Stimulated activated CD8-positive, alpha-beta memory T cell treated with anti-CD3 and anti-CD28 coated beads, Interleukin-4, amount 100 ng/mL, for 1 hour (primary cell): ENCODE measurements at places on chromosomes 11 and 22.

- DNase-seq: no peak
Measured at GRCh38 chr22:35510481-35510934, 30.1 kb upstream of the RASD2 start.

DNA sequence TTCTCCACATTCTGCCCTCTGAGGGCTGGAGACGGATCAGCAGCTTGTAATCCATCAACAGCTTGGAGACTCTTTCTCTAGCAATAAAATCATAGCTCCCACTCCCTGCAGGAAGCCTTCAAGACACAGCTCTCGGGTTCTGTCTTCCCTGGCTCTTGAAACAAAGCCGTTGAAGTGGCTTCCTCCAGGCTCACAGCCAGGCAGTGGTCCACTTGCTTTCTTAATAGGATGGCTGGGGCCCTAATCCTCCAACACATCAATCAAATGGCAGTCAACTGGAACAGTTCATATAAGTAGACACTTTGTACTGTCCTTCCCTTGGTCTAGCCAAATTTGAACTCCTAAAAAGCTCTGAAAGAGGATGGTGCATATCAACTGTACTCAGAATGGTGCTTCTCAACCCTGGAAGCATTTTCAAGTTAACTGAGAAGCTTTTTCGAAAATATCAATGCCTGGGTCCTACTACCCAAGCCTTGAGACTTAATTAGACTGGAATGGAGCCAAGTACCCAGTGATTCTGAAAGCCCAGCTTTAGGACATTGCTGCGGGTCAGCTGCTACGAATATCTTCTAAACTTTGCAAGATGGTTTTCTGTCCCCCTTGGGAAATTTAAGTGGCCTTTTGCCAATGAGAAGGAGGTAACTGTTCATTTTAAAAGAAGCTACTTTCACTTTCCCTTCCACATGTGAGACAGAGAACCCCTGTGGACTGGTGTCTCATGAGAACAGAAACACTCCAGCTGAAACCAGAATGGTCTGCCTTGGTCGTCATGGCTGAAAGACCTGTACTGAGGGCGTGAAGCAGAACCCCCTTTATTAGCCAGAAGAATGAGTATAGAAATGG, 74.7 kb downstream of the SC5D start:
- DNase-seq: no peak

- no peak for DNase-seq
Measured at GRCh38 chr11:2271077-2271326, 614 bp upstream of the ASCL2 start.

DNA sequence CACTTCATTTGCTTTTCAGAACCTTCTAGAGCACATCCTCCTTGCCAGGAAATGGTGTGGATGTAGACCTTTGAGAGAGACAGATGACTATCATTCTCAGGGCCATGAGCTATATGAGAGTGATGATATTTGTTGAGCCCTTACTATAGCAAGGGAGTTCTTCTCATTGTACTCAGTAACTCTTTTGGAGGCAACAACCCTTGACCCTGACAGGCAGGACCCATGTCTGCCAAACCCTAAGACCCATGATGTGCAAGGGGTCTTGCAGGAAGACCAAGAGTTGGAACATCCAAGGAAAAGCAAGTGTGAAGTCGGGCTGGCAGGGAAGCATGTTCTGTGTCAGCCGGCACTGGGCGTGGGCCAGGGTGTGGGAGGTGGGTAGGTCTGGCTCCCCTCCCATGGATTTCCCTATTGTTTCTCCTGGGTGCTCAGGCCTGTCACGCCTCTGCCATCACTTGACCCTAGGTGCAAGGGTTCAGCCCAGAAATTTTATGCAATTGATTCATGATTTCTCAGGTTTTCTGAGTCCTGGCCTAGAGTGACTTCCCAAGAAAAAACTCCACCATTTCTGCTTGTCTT, 1.2 kb downstream of the FOLR3 start:
- no peak for DNase-seq

GRCh38 chr11:16685914-16686313, 52.5 kb upstream of the C11orf58 start:
- no peak for DNase-seq

- no peak for DNase-seq
Measured at GRCh38 chr22:22343581-22344296, 99.2 kb downstream of the VPREB1 start.

DNA sequence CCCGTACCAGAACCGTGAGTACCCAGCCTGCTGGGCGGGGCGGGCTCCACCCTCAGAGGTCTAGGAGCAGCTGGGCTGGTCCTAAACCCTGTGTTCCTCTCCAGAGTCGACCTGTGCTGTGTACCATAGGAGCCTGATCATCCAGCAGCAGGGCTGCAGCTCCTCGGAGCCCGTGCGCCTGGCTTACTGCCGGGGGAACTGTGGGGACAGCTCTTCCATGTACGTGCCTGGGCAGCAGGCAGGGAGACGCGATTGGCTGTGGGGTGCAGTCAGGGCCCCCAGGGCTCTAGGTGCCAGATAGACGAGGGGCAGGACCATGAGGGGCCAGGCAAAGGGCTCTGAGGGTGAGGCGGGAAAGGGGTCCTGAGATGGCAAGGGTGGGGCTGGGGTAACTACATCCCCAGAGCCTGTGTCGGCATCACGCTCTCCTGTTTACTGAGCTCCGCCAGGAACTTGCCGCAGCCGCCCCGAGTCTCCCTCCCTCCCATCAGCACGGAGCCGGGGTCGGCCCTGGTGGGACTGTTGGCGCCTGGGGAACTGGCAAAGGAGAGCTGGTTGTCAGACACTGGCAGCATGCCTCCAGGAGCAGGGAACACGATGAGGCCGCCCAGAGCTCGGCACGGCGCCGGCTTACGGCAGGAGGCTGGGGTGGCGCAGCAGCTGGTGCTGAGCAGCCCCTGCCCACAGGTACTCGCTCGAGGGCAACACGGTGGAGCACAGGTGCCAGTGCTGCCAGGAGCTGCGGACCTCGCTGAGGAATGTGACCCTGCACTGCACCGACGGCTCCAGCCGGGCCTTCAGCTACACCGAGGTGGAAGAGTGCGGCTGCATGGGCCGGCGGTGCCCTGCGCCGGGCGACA, 22.9 kb upstream of the MUC5B start:
- DNase-seq: no peak

- no peak for DNase-seq
Measured at GRCh38 chr11:104060820-104061219, 24.4 kb downstream of the DDI1 start.

DNA sequence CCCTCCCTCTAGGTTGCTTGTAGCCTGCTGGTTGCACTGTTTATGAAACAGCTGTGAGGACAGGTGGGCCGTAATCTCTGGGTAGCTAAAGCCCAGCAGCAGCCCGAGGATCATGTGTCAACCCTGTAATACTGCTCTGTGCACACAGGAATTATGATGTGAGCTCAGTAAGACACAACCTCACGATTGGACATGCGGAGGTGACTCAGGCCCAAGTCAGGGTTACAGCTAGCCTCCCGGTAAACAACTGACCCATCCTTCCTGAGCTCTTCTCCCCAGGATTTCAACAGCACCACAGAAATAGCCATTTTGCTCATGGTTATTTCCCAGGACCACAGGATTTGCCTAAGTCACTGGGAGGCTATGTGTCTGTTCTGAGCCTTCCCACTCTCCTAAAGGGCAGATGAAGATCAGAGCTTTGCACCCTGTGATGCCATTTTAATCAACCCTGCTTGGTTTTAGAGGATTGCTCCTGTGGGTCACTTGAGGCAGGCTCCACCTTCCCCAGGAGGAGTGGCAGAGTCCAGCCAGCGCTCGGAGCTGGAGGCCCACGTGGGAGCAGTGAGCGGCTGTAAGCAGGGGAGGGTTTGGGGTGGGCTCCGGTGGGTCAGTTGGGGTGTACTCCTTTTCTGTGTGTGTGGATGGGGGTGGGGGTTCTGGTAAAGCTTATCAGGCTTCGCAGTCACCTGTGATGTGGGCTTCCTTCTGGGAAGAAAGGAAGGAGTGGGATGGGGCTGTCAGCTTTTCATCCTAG, at the start of gene AMPD3:
Gene AMPD3, plus strand, starts transcription at position 387 of the 754 bp plus-strand sequence. CDS start 6,256 bp downstream, outside the sequence.
- DNase-seq: no peak

- DNase-seq: no peak
Measured at GRCh38 chr11:64396079-64396591, 37.2 kb downstream of the RPS6KA4 start.

- no peak for DNase-seq
Measured at GRCh38 chr11:112826788-112827187, 134.4 kb upstream of the NCAM1 start.

DNA sequence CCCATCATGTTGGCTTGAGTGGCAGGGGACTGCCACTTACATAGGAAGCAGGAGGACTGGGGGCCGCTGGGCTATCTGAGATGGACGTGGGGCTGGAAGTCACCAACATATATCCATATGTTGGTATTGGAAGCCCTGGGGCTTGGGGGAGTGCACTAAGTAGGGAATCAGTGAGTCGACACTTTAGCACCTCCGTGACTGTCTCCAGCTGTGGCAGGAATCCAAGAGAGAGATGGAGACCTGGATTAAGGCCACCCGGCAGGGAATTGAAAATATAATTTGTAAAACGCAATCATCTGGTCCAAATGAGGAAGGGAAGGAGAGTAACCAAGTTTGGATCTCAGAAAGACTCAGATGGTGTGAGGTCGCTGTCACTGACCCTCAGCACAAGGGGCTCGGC, 68.4 kb downstream of the ELFN2 start:
- DNase-seq: no peak

DNA sequence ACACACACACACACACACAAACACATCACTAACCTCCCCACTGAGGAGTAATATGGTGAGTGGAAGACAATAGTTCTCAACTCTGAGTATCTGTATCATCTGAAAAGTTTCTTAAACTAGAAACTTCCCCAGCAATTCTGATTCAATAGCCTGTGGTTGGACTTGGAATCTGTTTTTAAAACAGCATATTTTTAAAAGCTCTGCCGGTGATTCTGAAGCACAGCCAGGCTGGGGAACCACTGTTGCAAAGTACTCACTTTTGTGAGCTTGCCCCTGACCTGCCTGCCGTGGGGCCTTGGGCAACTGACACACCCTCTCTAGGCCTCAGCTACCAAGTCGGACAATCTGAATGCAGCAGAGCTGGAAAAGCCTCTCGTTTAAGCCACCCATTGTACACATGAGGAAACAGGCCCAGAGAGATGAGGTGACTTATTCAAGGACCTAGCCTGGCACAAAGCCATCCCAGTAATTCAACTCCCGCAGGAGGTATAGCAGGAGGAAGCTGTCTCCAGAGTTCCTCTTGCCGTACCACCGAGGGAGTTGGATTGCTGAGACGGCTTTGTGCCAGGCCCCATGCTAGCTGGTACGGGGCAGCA, 8.9 kb downstream of the SLC15A3 start:
- no peak for DNase-seq

GRCh38 chr11:112811783-112812182, 149.4 kb upstream of the NCAM1 start:
- no peak for DNase-seq

GRCh38 chr22:21028277-21029251, 3.8 kb downstream of the SLC7A4 start:
- no peak for DNase-seq

DNA sequence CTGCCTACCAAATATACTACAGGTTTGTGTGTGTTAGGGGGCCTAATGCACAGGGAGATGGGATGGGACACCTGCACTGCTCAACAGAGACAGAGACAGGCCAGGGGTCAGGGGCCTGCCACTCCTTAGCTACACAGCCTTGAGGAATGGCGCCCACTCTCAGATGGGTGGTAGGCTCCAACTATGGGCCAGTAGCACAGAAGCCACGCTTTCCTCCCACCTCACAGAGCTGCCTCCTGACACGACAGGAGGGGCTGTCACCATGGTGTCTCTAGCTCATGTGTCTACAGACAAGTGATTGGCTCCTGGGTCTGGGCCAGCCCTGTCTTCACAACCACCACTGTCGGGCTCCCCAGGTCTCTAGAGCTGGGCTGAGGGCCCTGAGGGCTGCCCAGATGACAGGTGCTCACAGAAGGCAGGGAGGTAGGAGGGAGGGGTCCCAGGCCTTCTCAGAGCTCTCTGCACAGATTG, 81.8 kb downstream of the DGCR2 start:
- DNase-seq: no peak

DNA sequence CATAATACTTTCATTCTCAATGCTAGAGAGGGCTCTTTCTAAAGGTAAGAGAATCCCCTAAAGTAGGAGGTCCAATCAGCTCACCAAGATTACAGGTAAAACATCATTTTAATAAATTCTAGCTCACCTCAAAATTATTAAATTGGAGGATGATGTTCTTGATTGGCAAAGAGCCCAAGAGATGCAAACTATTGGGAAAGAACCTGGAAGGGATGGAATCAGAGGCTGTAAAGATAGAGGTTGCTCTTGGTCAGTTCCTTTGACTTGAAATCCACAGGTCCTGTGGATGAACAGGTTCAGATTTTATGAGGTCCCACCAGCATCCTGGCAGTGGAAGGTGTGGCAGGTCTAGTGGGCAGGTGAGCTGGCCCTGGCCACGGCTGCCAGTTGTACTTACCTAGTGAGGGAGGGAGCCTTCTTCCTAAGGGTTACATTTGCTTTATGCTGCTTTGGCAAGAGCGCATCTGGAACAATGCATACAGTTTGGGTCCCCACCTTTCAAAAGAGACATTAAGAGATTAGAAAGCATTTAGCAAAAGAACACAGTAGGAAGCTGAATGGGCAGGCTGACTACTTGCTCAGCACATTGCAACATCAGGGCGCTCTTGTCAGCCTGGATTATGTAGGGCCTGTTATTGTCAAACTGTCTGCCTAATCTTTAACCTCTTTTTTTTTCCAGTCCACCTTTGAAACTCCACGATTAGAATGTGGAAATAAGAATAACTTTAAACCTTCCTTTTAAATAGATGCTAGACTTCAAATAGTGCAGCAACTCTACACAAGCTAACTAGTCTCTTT, 97.0 kb downstream of the RDX start:
- DNase-seq: no peak

DNA sequence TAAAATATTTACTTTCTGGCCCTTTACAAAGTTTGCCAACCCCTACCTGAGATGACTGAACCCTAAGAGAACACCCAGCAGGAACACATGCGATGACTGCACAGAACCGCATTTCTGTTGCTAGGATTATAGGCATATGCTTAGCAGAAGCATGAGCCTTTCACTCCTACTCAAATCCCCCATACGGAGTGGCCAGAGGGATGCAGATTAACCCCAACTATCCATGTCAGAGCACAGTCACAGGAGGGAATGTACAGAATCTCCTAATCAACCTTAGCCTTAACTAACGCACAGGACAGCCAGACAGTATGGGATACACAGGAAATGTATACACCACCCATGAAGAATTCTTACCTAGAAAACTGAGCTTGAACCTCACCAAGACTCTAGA, 6.2 kb downstream of the HPS4 start:
- DNase-seq: no peak

DNA sequence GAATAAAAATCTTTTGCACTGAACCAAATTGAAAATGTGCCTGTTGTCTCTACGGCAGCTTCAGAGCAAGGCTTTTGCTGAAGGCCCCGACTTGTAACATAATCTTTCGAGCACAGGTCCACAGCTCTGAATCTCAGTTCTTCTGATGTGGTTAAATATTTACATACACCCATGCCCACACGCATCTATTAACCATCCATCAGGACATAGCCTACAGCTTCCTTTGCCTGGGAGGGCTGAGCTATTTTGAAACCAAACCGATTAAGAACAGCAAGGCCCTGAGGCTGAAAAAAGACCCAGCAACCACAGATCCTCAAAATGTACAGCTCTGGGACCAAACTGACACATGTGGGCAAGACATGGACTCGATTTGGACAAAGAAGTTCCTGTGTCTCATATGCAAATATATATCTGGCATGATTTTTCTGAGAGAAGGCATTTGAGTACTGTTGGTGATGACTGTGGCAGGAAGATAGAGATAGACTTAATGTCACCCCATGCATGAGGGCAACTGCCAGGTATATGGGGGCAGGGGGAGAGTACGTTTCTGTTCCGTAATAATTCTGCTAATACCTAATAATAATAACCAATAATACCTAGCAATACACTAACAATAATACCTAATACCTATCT, 322.7 kb upstream of the PLET1 start:
- no peak for DNase-seq

GRCh38 chr11:16261836-16262644, 94.3 kb downstream of the SOX6 start:
- no peak for DNase-seq
